ENCODE measurements at places on chromosomes 16 and 17.

DNA sequence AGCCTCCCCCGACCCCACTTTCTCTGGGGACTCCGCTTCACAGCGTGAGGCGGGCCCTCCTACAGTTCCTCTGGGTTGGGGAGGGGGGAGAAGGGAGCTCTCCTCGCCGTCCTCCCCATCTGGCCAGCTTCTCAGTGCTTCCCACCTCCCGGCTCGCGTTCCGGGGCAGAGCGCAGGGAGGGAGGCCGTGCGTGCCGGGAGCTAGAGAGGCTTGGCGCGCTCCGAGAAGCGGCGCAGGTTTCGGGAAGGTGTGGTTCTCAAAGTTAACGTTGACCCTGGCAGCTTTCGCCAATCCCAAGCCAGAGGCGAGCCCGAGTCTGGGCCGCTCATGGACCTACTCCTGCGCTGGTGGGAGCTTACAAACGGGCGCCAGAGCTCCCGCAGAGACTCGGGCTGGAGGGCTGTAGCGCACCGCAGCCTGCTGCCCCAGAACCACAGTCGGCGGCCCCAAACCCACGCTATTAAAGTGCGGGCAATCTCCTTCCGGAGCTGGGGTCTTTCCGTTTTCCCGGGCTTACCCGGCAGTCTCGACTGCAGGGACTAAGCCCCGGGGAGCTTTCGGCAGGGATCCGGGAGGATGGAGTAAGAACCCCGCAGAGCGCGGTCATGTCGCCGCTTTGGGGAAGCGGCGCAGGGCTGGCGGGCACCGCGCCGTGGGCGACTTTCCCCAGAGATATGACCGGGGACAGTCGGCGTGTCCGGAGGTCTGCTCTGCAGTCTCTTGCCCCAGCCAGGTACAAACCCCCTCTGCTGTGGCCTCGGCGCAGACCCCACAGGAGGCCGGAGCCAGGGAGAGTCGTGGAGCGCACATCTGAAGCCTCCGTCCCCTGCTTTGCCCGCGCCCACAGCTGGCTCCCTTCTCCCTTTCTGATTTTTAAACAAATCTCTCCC, 787 bp downstream of the CDH11 start:
- DNase-seq, result peak; percentile 11
- no peaks in the 10 kb centered on the region for H3K4me1 ChIP-seq
- H3K27me3 ChIP-seq, result no peaks in the 10 kb centered on the region
- H3K4me3 ChIP-seq, result peak overlapping the region; percentile 57

- no peak overlapping the region for H3K27ac ChIP-seq
- peaks cover 22% of the 10 kb centered on the region for H3K4me1 ChIP-seq
- no peak for DNase-seq
- no peaks in the 10 kb centered on the region for H3K27me3 ChIP-seq
Measured at GRCh38 chr16:88405216-88406060, 22.7 kb downstream of the ZNF469 start.

- no peak for DNase-seq
- H3K4me1 ChIP-seq, result no peaks in the 10 kb centered on the region
- no peaks in the 10 kb centered on the region for H3K27me3 ChIP-seq
- peaks cover 2% of the 10 kb centered on the region for H3K36me3 ChIP-seq
Measured at GRCh38 chr17:7951143-7951792, 19.3 kb downstream of the CNTROB start.

- no peaks in the 10 kb centered on the region for H3K4me1 ChIP-seq
- no peaks in the 10 kb centered on the region for H3K27me3 ChIP-seq
- H3K36me3 ChIP-seq, result no peaks in the 10 kb centered on the region
- H3K4me3 ChIP-seq, result no peak overlapping the region
- DNase-seq, result no peak
Measured at GRCh38 chr17:27920569-27920968, 27.4 kb upstream of the LYRM9 start.

- H3K4me3 ChIP-seq, result no peak overlapping the region
- no peak overlapping the region for H3K27ac ChIP-seq
- DNase-seq, result no peak
- peaks cover 21% of the 10 kb centered on the region for H3K36me3 ChIP-seq
Measured at GRCh38 chr17:77206158-77206956, 65.6 kb downstream of the SEC14L1 start.

DNA sequence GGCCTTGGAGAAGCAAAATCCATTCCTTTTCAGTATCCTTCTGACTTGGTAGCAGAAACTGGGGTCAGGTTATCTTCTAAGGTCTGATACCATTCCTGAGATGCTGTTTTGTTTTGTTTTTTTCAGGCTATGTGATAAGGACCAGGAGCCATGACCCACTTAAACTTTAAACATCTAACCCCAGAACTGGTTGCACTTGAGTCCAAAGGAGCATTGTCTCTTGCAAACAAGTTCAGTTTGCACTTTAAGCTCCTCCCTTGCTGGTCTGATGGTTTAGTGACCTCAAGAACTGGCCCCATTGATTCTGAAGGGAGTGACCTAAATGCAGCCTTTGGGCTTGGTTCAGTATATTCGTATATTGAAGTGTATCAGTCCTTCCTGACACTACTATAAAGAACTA, 75.2 kb downstream of the ERCC4 start:
- H3K4me3 ChIP-seq, result no peak overlapping the region
- H3K27ac ChIP-seq, result no peak overlapping the region
- H3K36me3 ChIP-seq, result no peaks in the 10 kb centered on the region
- no peaks in the 10 kb centered on the region for H3K27me3 ChIP-seq
- no peaks in the 10 kb centered on the region for H3K4me1 ChIP-seq
- no peak for DNase-seq

GRCh38 chr17:773467-774312, 8.4 kb downstream of the GLOD4 start:
- peak overlapping the region; percentile 62 for H3K27ac ChIP-seq
- H3K4me1 ChIP-seq, result no peaks in the 10 kb centered on the region
- H3K27me3 ChIP-seq, result no peaks in the 10 kb centered on the region
- peaks cover 86% of the 10 kb centered on the region for H3K36me3 ChIP-seq
- no peak overlapping the region for H3K4me3 ChIP-seq

GRCh38 chr16:50209546-50210265, 56.6 kb downstream of the TENT4B start:
- H3K4me3 ChIP-seq, result no peak overlapping the region
- no peaks in the 10 kb centered on the region for H3K36me3 ChIP-seq
- H3K27ac ChIP-seq, result peak overlapping the region; percentile 69
- no peaks in the 10 kb centered on the region for H3K27me3 ChIP-seq

DNA sequence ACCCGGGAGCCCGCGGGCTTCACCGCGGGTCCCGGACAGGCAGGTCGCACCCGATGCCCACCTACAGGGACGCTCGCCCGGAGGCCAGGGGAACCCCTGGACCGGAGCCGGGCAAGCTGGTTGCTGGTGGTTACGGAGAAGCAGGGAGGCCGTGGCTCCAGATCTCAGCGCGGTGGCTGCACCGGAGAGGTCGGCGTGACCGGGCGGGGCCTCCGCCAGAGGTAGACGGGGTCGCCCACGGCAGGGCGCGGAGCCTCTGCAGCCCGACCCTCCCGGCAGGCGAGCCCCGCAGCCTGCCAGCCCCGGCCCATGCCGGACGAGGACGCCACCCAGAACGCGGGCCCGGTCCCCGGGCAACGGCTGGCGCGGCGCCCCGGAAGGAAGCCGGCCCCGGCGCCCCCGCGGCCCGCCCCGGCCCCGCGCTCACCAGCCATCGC, 341 bp downstream of the PCYT2 start:
- DNase-seq, result no peak
- H3K4me3 ChIP-seq, result peak overlapping the region; percentile 81
- peaks cover 77% of the 10 kb centered on the region for H3K36me3 ChIP-seq
- H3K27me3 ChIP-seq, result no peaks in the 10 kb centered on the region
- peak overlapping the region; percentile 75 for H3K27ac ChIP-seq

GRCh38 chr17:29705386-29705785, 82.7 kb upstream of the CORO6 start:
- H3K4me3 ChIP-seq, result no peak overlapping the region
- peaks cover 26% of the 10 kb centered on the region for H3K36me3 ChIP-seq
- H3K4me1 ChIP-seq, result peaks cover 12% of the 10 kb centered on the region
- no peak for DNase-seq

- H3K4me3 ChIP-seq, result peak overlapping the region; percentile 82
- DNase-seq, result peak; percentile 10
- peaks cover 9% of the 10 kb centered on the region for H3K36me3 ChIP-seq
- peak overlapping the region; percentile 91 for H3K27ac ChIP-seq
- H3K27me3 ChIP-seq, result no peaks in the 10 kb centered on the region
Measured at GRCh38 chr17:39400547-39401411, 647 bp downstream of the FBXL20 start.

- H3K27me3 ChIP-seq, result no peaks in the 10 kb centered on the region
- no peak overlapping the region for H3K4me3 ChIP-seq
- H3K36me3 ChIP-seq, result no peaks in the 10 kb centered on the region
- H3K27ac ChIP-seq, result no peak overlapping the region
Measured at GRCh38 chr17:61280851-61281250, 118.8 kb upstream of the TBX2 start.

DNA sequence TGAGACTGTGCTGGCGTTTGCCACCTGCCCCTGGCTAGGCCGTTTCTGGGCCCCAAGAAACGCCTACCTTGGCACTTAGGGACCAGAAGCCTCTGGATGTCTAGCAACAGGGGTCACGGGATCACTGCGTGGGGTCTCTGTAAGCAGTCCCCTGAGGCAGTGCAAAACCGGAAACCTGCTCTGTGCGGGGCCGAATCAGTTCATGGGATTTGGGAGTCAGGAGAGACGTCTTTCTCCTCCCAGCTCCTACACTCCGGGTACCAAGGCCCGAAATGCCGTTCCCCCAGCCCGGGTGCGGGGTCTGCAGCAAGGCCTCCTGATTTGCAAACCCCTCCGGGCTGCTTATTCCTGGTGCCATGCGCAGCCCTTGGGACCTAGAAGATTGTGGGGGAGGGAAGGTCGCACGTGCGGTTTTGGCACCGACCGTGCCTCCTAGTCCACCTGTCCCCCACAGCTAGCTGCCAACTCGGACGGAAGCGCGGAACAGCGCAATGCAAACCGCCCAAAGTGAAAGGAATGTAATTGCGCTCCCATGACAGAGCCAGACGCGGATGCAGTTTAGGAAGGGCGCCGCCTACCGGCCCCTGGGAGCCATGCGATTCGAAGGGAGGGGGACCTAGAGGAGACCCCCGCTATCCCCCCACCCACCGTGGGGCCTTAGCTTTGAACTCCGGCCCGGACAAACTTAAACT, 6.5 kb downstream of the IRX5 start:
- DNase-seq, result no peak
- H3K36me3 ChIP-seq, result no peaks in the 10 kb centered on the region
- no peak overlapping the region for H3K27ac ChIP-seq
- peaks cover 56% of the 10 kb centered on the region for H3K4me1 ChIP-seq
- H3K27me3 ChIP-seq, result peaks cover 11% of the 10 kb centered on the region

- no peak overlapping the region for H3K27ac ChIP-seq
- no peaks in the 10 kb centered on the region for H3K27me3 ChIP-seq
- H3K36me3 ChIP-seq, result no peaks in the 10 kb centered on the region
- peak overlapping the region; percentile 25 for H3K4me3 ChIP-seq
- H3K4me1 ChIP-seq, result peaks cover 24% of the 10 kb centered on the region
Measured at GRCh38 chr17:38559051-38559879, 46.5 kb downstream of the SRCIN1 start.

- H3K27me3 ChIP-seq, result peaks cover 4% of the 10 kb centered on the region
- no peak overlapping the region for H3K4me3 ChIP-seq
- no peak overlapping the region for H3K27ac ChIP-seq
- H3K36me3 ChIP-seq, result no peaks in the 10 kb centered on the region
- DNase-seq, result no peak
Measured at GRCh38 chr17:48552466-48553189, 7.7 kb upstream of the HOXB2 start.

- no peaks in the 10 kb centered on the region for H3K27me3 ChIP-seq
- no peak overlapping the region for H3K27ac ChIP-seq
- DNase-seq, result no peak
- H3K4me1 ChIP-seq, result no peaks in the 10 kb centered on the region
- no peaks in the 10 kb centered on the region for H3K36me3 ChIP-seq
- no peak overlapping the region for H3K4me3 ChIP-seq
Measured at GRCh38 chr16:74896389-74897370, 88.2 kb downstream of the WDR59 start.

DNA sequence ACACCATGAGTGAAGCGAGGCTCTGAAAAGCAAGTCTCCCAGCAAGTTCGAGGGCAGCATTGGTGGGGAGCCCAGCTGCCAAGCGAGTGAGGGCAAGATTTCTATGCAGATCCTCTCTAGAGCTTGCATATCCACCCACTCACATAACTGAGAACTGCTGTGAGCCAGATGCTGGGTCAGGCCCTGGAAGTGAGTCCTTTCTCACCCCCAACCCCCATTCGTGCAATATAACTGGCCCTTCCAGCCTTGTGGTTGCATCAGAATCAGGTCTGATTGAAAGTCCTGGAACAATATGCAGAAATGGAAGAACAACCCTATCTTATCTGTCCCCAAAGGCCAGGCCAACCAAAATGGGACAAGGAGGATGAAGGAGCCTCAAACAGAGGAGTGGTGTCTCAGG, 146.6 kb downstream of the IRX5 start:
- H3K27me3 ChIP-seq, result no peaks in the 10 kb centered on the region
- H3K27ac ChIP-seq, result no peak overlapping the region
- no peak overlapping the region for H3K4me3 ChIP-seq
- no peak for DNase-seq
- H3K4me1 ChIP-seq, result no peaks in the 10 kb centered on the region
- no peaks in the 10 kb centered on the region for H3K36me3 ChIP-seq

GRCh38 chr16:35011-35677, 18.3 kb downstream of the POLR3K start:
- no peak for DNase-seq
- no peaks in the 10 kb centered on the region for H3K4me1 ChIP-seq
- H3K27ac ChIP-seq, result no peak overlapping the region

DNA sequence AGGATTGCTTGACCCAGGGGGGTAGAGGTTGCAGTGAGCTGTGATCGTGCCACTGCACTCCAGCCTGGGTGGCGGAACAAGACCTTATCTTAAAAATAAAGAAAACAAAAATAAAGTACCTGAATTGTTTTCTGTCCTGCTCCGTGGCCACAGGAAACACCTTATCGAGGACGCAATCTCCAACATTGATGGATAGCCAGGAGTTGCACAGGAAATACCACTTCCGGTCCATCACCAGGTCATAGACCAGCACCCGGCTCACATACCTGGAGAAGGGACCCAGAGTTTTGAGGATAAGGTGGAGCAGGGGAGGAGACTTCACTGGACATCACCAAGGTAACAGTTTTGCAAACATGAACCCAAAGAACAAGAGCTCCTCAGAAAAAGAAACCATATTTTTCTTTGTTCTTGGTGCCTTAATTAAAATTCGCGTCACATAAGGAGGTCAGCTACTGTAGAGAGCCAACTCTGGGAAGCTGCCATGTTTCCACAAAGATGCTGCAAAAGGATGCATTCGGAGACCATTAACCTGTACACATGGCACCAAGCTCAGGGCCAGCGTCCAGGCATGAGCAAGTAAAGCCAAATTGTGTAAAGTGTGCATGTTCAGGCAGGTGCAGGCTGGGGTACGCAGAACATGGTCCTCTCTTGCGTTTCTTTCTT, 55.6 kb upstream of the GCSH start:
- no peaks in the 10 kb centered on the region for H3K27me3 ChIP-seq
- H3K4me1 ChIP-seq, result no peaks in the 10 kb centered on the region
- no peaks in the 10 kb centered on the region for H3K36me3 ChIP-seq
- no peak overlapping the region for H3K4me3 ChIP-seq
- H3K27ac ChIP-seq, result no peak overlapping the region

DNA sequence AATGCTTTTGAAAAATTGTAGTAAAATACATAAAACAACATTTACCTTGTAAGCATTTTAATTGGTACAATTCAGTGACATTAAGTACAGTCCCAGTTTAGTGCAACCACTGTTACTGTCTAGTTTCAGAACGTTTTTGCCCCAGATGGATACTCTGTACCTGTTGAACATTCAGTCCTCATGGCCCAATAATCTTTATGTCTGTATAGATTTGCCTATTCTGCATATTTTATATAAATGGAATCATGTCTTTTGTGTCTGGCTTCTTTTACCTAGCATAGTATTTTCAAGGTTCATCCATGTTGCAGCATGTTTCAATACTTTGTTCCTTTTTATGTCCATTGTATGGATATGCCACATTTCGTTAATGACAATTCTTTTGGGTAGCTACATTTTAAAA, 37.2 kb downstream of the TENT4B start:
- H3K27ac ChIP-seq, result no peak overlapping the region
- H3K4me3 ChIP-seq, result no peak overlapping the region
- H3K36me3 ChIP-seq, result no peaks in the 10 kb centered on the region
- no peak for DNase-seq
- H3K27me3 ChIP-seq, result no peaks in the 10 kb centered on the region

All from tibial nerve (tissue), 4 donors.